ENCODE measurements at places on chromosomes 5 and 9. TPM values are rescaled to one million over a fixed set of nuclear protein-coding genes. Genes with fewer than 3 reads are reported as not detected.

Gene NDUFS6
- total RNA-seq, result 35.1 TPM

DNA sequence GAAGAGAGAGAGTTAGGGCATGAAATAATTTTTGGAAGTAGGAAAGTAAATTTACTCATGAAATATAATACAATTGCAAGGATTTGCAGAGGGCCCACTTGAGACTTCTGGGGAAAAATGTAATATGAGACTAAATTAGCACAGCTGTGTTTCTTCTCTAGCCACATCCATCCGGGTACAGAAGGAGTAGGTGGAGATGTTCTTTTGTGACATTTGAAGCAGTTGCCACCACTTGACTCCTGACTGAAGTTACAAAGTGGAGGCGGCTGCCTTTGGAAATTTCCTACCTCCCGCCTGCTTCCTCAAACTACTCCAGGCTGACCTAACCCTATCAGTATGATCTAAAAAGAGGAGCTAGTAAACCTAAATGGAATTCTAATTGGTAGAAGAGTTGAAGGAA is 58.1 kb upstream of the SHISAL2B start:
- H3K27me3 ChIP-seq, result peaks cover 20% of the 10 kb centered on the region
- H3K4me1 ChIP-seq, result peaks cover 2% of the 10 kb centered on the region
- peak overlapping the region; percentile 38 for H3K27ac ChIP-seq

GRCh38 chr5:173954671-173955521 is 34.1 kb upstream of the C5orf47 start:
- no peaks in the 10 kb centered on the region for H3K4me1 ChIP-seq
- no peak for DNase-seq
- H3K27ac ChIP-seq, result no peak overlapping the region
- no peaks in the 10 kb centered on the region for H3K27me3 ChIP-seq

- DNase-seq, result no peak
- H3K36me3 ChIP-seq, result peaks cover 1% of the 10 kb centered on the region
- H3K27me3 ChIP-seq, result no peaks in the 10 kb centered on the region
- H3K4me3 ChIP-seq, result no peak overlapping the region
Observed at GRCh38 chr9:94783928-94784327, 57.4 kb downstream of the AOPEP start.

DNA sequence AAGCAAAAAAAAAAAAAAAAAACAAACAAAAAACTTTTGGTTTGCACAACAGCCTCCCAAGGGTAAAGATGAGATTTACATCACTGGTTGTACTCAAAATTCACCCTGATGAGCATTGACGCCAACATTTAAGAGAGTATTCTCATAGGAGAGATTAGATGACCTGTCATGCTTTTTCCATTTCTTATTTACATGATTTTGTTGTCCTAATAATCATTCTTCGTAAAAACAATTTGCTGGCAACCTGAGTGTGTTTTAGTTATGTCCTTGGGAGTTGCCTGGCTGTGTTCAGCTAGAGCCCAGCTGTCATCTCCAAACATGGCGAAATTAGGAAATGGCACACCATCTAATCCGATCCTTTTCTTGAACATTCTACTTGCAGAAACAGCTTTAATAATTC is 186.4 kb upstream of the MRPS30 start:
- no peak overlapping the region for H3K4me3 ChIP-seq
- DNase-seq, result no peak
- no peaks in the 10 kb centered on the region for H3K27me3 ChIP-seq
- no peaks in the 10 kb centered on the region for H3K4me1 ChIP-seq

- H3K4me1 ChIP-seq, result no peaks in the 10 kb centered on the region
- peaks cover 6% of the 10 kb centered on the region for H3K27me3 ChIP-seq
- no peak for DNase-seq
- H3K4me3 ChIP-seq, result no peak overlapping the region
- no peak overlapping the region for H3K27ac ChIP-seq
Observed at GRCh38 chr9:31702957-31703356, 681.5 kb upstream of the ACO1 start.

Gene TEK
- total RNA-seq, result 1.3 TPM

DNA sequence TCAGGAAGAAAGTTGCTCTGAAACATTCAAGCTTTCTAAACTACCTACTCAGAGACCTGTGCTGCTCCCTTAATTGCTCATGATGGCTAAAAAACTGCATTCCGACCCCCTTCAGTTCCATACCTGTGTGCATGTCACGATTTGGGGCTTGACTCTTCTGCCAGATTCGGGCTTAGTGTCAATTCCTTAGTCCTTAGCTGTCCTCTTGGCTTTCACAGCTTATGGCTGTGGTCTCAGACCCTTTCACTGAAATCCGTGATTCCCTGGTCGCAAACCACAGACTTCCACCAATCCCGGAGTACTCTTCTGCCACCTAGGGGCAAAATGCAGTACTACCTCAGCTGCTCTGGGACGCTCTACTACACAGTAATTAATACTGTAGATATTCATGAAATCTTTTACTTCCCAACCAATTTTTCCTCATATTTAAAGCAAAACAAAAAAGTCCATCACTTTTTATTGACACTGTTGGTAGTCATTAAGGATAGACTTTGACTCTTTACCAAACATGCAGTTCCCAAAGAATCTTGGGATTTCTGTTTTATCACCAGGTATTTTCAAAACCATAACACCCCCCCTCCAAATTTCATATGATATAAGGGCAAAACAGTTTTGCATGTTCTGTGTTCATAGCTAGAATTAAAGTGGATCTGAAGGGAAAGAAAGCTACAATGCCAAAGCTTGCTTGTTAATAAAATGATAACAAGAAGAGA is 617.4 kb downstream of the SLCO4C1 start:
- H3K27ac ChIP-seq, result no peak overlapping the region
- H3K36me3 ChIP-seq, result no peaks in the 10 kb centered on the region
- H3K27me3 ChIP-seq, result no peaks in the 10 kb centered on the region
- no peak overlapping the region for H3K4me3 ChIP-seq
- H3K4me1 ChIP-seq, result peaks cover 2% of the 10 kb centered on the region

DNA sequence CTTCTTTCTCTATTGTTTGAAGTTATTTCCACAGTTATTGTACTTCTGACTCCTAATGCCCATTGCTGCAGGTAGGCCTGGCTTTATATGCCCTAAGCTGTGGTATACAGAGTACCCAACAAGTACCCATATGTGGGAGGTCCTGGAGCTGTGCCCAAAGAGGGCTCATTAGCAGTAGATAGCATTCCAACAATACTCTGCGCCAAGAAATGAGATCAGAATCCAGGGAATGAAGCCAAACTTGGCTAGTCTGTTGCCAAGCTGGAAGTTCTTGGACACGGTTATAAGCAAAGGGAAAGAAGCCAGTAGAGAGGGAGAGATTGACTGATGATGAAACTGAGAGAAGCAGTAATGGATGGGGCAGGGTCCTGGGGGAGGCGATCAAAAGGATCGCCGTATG is 29.7 kb upstream of the FAM169A start:
- no peak overlapping the region for H3K4me3 ChIP-seq
- H3K27me3 ChIP-seq, result no peaks in the 10 kb centered on the region
- DNase-seq, result no peak

Gene LECT2
- not detected for total RNA-seq

- no peak overlapping the region for H3K4me3 ChIP-seq
- no peaks in the 10 kb centered on the region for H3K4me1 ChIP-seq
- H3K36me3 ChIP-seq, result no peaks in the 10 kb centered on the region
- DNase-seq, result no peak
Observed at GRCh38 chr5:137672881-137673280, 63.0 kb downstream of the KLHL3 start.

Gene RASEF
- total RNA-seq, result not detected

Gene CCDC107
- 30.0 TPM for total RNA-seq

DNA sequence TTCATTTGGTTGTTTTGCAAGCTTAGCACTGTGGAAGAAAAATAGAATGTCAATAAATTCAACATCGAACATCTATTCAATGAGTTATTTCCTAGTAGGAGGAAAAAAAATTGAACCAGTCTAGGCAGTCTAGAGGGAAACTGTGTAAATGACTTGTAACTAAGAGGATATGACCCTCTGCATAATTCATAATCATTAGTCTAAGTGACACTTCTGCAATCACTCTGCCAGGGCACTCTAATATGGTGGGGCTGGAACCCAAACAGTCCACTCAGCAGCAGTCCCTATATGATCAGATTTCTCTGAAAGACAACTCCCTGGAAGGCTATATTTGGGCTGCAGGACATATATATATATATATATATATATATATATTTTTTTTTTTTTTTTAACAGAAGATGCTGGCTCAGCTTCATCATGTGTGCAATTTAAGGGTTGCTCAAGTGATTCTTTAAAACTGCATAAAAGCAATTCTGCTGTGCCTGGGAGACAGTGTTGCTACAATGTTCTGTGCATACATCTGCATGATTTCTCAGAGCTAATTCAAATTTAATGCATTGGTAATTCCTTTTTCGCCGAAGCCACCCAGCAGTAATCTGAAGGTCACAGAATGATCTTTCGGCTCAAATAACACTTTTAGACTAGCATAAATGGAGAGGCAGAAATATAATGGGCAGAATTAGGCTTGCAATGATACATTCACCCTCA is 482.1 kb upstream of the ZNF608 start:
- DNase-seq, result no peak
- H3K27me3 ChIP-seq, result no peaks in the 10 kb centered on the region
- no peaks in the 10 kb centered on the region for H3K36me3 ChIP-seq
- no peak overlapping the region for H3K27ac ChIP-seq
- H3K4me1 ChIP-seq, result peaks cover 5% of the 10 kb centered on the region

- H3K27ac ChIP-seq, result no peak overlapping the region
- H3K27me3 ChIP-seq, result peaks cover 5% of the 10 kb centered on the region
- H3K36me3 ChIP-seq, result no peaks in the 10 kb centered on the region
- DNase-seq, result no peak
- H3K4me1 ChIP-seq, result no peaks in the 10 kb centered on the region
Observed at GRCh38 chr5:1783216-1783554, 16.5 kb downstream of the MRPL36 start.

Gene PCDHGA1
- 0.13 TPM for total RNA-seq

- H3K27ac ChIP-seq, result no peak overlapping the region
- DNase-seq, result no peak
- peaks cover 17% of the 10 kb centered on the region for H3K36me3 ChIP-seq
- no peaks in the 10 kb centered on the region for H3K27me3 ChIP-seq
Observed at GRCh38 chr5:141491323-141492167, 2.7 kb downstream of the PCDHGC5 start.

GRCh38 chr9:97425336-97425972 is 13.6 kb downstream of the TDRD7 start:
- no peak overlapping the region for H3K4me3 ChIP-seq
- H3K27me3 ChIP-seq, result peaks cover 5% of the 10 kb centered on the region
- H3K36me3 ChIP-seq, result peaks cover 20% of the 10 kb centered on the region

- no peak for DNase-seq
- H3K4me3 ChIP-seq, result peak overlapping the region; percentile 70
- H3K27ac ChIP-seq, result peak overlapping the region; percentile 95
- no peaks in the 10 kb centered on the region for H3K27me3 ChIP-seq
- H3K4me1 ChIP-seq, result peaks cover 74% of the 10 kb centered on the region
Observed at GRCh38 chr5:159010661-159011442, 88.9 kb downstream of the EBF1 start.

DNA sequence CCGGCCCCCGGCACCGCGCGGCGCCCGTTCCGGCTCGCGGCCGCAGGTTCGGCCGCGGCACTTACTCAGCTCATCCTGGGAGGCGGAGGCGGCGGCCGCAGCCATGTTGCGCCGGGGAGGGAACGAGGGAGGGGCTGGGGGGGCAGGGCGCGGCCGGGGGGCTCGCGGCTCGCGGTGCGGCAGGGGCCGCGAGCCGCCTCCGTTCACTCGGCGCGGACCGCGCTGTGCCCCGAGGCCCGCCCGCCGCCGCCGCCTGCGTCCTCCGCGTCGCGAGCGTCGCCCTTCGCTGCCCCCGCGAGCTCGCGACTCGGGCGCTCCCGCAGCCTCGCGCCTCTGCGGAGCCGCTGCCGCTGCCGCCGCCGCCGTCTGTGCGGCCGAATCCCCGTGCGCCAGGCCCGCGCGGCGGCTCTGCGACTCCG is 735 bp downstream of the ECPAS start:
- H3K4me1 ChIP-seq, result peaks cover 38% of the 10 kb centered on the region
- H3K27me3 ChIP-seq, result peaks cover 5% of the 10 kb centered on the region

DNA sequence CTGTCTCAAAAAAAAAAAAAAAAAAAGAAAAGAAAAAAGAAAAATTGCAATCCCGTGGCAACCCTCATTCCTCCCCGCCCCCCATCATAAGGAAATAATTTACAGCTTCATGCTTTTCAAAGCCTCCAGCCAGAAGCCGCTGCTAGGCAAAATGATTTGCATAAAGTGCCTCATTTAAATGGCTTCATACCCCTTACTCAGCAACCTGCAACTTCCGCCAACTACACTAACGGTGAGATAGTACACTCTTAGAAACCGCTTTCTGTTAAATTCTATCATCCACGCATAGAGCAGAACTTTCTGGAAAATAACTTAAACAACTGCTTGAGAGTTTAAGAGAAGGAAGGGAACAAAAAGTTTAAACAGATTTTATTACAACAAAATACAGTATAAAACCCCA is 17.8 kb downstream of the SERINC5 start:
- no peak overlapping the region for H3K27ac ChIP-seq
- peaks cover 28% of the 10 kb centered on the region for H3K4me1 ChIP-seq
- no peak overlapping the region for H3K4me3 ChIP-seq
- no peak for DNase-seq
- H3K27me3 ChIP-seq, result no peaks in the 10 kb centered on the region

DNA sequence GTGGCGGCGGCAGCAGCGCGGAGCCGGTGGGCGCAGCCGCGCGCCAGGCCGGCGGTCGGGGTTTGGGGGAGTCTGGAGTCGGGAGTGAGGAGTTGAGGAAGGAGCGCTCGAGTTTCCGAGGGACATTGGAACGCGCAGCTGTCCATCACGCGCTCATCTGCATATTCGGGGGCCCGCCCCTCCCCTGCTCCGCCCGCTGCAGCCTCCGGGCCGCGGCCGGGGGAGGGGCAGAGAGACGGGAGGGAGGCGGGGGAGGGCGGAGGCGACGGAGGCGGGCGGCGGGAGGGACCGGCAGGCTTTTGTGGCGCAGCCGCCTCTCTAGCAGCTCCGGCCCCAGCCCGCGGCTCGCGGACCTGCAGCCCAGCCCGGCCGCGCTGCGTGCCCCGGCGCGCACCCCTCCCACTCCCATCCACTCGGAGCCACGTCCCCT is at the start of gene IRX2:
IRX2 (minus strand) TSS at position 86 of the 430 bp plus-strand sequence. CDS start 264 bp downstream, outside the sequence.
- peaks cover 12% of the 10 kb centered on the region for H3K36me3 ChIP-seq
- peak; percentile 97 for DNase-seq
- H3K27me3 ChIP-seq, result no peaks in the 10 kb centered on the region
- H3K4me3 ChIP-seq, result peak within 1 kb of the TSS; percentile 82
- peaks cover 51% of the 10 kb centered on the region for H3K4me1 ChIP-seq

Gene OLFM1
- 1.3 TPM for total RNA-seq

Gene FOXI1
- not detected for total RNA-seq
